ENCODE measurements at places on chromosomes 13 and 19.

GRCh38 chr19:18657590-18658365 lies 20.9 kb downstream of the KLHL26 start:
- DNase-seq: peak; percentile 45

- DNase-seq: no peak
These were observed 265.3 kb downstream of the NALCN start for GRCh38 chr13:101150998-101151397.

DNA sequence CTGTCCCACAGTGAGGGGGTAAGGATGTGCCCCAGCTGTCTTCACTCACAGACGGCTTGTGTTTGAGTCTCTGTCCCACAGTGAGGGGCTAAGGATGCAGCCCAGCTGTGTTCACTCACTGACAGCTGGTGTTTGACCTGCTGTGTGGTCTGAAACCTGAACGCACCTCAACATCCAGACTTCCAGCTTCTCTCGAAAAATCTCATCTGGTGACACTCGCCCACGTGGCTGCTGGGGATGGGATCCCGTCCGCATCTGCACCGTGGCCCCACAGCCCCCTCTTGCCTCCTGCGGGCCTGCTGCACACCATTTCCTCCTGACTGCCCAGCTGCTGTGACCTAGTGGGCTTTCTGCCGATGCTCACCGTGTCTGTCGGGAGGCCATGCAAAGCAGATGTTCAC lies 27.3 kb downstream of the CHAF1A start:
- no peak for DNase-seq

- no peak for DNase-seq
These were observed 17.8 kb downstream of the PROZ start for GRCh38 chr13:113176280-113176679.

DNA sequence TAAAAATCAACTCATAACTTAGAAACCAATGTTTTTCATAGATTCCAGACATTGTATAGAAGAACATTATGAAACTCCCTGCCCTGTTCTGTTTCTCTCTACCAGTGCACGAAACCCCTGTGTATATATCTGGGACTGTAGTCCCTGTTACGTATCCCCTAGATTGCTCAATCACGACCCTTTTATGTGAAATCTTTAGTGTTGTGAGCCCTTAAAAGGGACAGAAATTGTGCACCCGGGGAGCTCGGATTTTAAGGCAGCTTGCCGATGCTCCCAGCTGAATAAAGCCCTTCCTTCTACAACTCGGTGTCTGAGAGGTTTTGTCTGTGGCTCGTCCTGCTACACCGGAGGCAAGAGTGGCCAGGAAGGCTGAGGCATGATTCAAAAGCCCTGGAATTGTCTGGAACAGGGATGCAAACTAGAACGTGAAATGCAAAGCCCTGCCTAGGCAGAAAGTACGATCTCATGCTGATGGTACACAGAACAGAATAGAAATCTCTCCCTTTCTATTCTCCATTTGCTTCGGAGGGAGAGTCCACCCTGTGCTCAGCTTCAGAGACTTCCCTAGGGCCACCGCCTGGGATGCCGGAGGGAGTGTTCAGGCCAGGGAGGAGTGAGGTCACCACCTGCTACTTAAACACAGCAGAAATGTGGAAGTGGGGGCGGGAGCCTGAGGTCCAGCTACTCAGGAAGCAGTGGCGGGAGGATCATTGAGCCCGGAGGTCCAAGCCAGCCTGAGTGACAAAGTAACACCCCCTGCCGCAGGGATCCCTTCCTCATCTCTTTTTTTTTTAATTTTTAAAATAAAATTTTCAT lies 758 bp upstream of the ZNF888 start:
- no peak for DNase-seq

DNA sequence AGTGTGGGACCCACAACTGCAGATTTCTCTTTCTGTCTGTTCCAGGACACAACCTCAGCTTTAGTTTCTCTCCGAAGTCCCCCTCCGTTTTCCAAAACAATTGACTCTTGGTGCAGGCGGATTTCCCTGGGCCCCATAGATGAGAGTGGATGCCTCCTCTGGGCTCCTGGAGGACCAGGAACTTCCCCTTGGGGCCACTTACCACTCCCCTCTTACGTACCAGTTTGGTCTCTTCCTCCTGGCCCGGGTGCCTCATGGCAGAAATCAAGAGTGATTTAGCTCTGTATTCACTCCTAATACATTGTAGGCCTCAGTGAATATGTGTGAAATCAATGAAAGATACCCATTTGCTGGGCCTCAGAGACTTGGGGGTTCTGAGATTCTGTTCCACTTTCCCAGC lies 34.4 kb downstream of the PPP2R1A start:
- no peak for DNase-seq

DNA sequence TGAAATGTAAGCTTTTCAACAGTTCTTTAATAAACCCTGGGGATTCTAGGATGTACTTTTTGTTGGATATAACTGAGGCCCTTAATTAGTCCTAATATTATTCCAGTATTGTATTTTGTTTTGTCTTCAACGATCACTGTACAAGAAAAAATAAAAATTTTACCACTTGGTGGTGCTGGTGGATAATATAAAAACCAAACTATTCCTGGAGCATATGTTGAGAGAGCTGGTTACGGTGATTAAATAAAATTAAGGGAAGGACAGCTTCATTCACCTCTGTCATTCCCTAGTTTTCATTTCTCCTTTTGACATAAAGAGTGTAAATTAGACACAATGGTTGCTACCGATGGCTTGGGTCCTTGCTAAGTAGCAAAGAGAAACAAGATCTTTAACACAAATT lies 598.6 kb upstream of the PCDH20 start:
- peak; percentile 6 for DNase-seq

GRCh38 chr13:108897955-108898354 lies 268.5 kb downstream of the MYO16 start:
- no peak for DNase-seq

DNA sequence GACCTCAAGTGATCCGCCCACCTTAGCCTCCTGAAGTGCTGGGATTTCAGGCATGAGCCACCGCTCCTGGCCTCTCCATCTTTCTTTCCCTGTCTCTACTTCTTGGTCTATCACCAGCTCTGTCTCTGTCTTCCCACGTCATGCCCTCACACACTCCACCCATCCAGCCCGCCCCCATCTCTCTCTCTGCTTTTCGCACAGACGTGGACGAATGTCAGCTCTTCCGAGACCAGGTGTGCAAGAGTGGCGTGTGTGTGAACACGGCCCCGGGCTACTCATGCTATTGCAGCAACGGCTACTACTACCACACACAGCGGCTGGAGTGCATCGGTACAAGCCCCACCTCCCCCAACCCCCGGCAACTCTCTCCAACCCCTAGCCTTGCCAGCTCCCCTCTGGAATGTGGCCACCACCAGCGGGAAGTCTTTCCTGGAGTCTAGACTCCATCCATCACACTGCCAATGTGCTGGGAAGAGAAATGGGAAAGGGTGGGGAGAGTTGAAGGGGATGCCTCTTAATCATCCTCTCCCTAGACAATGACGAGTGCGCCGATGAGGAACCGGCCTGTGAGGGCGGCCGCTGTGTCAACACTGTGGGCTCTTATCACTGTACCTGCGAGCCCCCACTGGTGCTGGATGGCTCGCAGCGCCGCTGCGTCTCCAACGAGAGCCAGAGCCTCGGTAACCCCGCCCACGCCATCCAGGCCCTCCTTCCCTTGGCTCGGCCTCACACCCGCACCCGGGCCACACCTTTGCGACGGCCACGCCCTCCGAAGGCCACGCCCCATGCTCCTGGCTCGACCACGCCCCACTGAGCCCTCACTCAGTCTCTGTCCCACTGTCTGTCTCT lies 22.5 kb downstream of the LTBP4 start:
- DNase-seq: peak; percentile 80

DNA sequence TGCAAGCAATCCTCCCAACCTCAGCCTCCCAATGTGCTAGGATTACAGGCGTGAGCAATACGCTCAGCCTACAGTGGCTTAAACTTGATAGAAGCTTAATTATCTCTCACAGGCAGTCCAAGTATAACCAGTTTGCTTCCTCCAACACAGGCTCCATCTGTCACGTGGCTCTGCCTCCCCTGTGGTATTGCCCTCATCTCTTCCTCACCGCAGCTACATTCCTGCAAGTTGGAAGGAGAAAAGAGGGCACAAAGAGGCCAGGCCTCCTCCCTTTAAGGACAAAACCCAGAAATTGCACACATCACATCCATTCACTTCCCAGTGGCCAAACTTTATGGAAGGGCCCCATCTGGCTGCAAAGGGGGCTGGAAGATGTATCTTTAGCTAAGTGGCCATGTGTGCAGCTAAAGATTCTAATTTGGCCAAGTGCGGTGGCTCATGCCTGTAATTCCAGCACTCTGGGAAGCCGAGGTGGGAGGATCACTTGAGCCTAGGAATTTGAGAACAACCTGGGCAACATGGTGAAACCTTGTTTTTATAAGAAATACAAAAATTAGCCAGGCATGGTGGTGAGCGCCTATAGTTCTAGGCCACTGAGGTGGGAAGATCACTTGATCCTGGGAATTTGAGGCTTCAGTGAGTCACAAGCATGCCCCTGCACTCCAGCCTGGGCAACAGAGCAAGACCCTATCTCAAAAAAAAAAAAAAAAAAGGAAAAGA lies 3.1 kb upstream of the SDHAF1 start:
- no peak for DNase-seq

GRCh38 chr13:22000191-22000590 lies 329.3 kb downstream of the FGF9 start:
- DNase-seq: no peak

GRCh38 chr13:28316129-28316528 lies 177.8 kb downstream of the PAN3 start:
- DNase-seq: no peak

DNA sequence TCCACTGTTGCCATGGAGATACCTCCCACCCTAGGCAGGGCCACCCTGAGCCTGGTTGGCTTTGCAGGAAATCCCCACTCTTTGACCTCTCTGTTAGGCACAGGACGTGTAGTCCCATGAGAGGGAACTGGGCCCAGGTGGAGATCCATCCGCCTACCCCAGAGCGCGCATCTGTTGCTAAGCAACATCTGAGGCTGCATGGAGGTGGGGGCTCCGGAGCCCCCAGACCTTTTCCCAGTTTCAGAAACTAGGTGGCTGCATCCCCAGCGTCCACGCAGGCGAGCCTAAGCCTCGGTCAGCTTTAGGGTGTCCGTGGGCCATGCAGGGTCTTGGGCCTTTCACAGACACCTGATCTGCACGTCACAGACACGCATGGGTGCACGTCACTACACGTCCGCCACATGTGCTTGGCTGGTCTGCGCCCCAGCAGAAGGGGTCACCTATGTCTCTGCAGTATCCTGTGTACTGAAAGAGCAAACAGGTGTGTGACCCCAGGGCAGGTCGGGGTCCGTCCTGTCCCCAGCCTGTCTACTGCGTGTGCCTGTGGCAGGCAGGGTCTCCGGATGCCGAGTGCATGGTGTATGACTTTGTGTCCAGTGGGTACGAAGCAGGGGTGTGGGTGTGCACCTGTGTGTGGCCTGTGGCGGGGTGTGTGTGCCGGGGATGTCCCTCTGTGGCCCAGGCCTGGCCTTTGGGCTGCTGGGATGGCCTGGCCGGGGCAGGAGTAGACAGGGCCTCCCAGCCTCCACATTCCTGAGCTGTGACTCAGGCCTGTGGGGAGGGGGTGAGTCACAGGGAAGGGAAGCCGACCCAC lies 4.1 kb upstream of the CIRBP start:
- DNase-seq: peak; percentile 81

DNA sequence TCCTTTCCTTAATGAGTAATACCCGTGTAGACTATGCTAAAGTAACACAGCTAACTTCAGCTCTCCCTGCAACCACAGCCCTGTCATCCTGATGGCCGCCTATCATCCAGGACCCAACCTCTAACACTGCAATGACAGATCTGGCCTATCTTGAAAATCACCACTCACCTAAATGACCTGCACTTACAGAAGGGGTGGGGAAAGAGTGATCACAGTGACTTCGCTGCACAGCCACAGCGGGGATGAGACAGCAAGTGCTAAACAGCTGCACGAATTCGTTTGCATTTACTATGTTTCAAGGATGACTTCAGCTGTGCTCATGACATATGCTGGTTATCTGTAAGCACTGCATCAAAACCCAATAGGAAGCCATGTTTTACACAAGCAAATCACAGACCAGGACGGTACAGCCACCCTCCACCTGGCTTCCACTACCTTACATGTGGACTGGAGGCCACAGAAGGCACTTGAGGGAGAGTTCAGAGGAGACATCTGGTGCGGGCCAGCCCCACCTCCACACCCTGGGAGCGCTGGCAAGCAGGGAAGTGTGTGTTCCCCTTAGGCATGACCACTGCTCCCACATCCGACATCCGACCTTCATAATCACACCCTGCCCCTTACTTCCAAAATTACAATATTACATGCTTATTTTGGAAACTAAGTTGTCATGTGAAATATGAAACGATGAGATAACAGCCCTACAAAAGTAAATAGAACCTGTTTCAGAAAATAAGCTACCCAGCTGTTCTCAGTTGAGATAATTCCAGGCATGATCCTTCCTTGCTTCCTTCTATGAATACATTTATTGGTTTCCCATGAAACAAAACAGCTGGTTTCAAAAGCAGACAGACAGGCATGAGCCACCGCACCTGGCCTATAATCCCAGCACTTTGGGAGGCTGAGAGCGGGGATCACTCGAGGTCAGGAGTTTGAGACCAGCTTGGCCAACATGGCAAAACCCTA lies 95.7 kb downstream of the STK24 start:
- no peak for DNase-seq

DNA sequence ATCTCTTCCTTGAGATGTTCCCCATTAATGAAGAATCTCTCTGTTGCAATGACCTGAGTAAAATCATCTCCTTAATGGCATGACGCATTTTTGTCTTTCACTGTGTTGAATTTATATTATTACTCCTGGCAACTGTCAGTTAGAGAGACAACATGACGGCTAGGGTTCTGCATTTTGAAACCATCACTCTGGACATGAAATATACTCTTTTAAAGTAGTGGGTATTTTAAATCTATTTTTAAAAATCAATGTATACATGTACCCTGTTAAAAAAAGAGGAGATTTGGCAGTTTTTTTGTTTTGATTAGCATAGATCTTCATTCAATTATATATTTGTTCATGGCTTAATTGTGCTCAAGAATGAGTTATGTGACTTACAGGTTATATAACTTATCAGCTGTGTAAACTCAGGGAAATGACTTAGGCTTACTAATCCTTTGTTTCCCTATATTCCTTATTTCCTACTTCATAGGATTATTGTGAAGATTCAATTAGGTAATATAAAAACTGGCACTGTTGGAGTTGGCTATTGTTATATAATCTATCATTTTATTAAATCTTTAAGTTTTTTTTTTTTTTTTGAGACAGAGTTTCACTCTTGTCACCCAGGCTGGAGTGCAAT lies 632.0 kb upstream of the SPRY2 start:
- DNase-seq: no peak

GRCh38 chr19:49588365-49589122 lies 2.4 kb upstream of the PRR12 start:
- no peak for DNase-seq

GRCh38 chr19:5144545-5145179 lies 175.7 kb downstream of the KDM4B start:
- no peak for DNase-seq

DNA sequence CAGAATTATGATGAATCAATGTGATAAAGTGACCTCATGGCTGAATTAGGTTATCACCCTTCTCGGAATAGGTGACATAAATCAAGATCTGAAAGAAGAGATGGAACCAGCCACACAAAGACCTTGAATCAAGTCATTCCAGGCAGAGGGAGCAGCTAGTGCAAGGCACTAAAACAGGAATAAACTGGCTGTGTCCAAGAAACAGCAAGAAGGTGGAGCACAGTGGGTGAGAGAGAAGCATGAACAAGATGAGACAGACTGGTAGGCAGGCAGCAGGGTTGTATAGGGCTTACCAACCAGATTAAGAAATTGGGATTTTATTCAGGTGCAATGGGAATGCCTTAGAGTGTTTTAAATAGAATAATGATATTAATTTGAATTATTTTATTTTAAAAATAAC lies 470.3 kb downstream of the PCDH20 start:
- DNase-seq: no peak

- no peak for DNase-seq
These were observed 6.8 kb downstream of the HSPH1 start for GRCh38 chr13:31154939-31155338.
